Spinal cord (tissue), 10 donors: ENCODE measurements at places on chromosomes 2 and 18. TPM values are rescaled to one million over a fixed set of nuclear protein-coding genes. Genes with fewer than 3 reads are reported as not detected.

- no peak for DNase-seq
Measured at GRCh38 chr2:27809761-27810241, 38.3 kb downstream of the MRPL33 start.

DNA sequence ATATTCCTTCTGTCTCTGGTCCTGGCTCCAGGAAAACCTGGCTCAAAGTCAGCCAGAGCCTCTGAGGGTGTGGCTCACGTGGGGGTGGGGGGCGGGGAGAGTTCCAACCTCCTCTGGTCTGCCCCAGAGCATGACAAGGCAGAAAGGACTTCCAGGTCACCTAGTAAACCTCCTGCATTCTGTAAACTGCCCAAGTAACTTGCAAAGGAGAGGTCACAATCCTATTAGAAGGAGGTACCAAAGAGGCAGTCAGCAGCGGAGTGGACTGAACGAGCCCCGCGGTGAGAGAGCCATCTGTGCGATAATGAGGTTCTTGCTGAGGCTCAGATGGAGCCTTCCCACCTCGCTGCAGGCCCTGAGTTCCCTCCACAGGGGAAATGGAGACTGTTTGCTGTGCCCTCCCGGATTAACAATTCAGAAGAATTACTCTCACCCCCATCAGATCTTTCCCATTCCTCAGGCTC is 58.9 kb upstream of the GATA6 start:
- no peak for DNase-seq

- DNase-seq = no peak
Measured at GRCh38 chr2:238743243-238744065, 104.4 kb upstream of the TWIST2 start.

DNA sequence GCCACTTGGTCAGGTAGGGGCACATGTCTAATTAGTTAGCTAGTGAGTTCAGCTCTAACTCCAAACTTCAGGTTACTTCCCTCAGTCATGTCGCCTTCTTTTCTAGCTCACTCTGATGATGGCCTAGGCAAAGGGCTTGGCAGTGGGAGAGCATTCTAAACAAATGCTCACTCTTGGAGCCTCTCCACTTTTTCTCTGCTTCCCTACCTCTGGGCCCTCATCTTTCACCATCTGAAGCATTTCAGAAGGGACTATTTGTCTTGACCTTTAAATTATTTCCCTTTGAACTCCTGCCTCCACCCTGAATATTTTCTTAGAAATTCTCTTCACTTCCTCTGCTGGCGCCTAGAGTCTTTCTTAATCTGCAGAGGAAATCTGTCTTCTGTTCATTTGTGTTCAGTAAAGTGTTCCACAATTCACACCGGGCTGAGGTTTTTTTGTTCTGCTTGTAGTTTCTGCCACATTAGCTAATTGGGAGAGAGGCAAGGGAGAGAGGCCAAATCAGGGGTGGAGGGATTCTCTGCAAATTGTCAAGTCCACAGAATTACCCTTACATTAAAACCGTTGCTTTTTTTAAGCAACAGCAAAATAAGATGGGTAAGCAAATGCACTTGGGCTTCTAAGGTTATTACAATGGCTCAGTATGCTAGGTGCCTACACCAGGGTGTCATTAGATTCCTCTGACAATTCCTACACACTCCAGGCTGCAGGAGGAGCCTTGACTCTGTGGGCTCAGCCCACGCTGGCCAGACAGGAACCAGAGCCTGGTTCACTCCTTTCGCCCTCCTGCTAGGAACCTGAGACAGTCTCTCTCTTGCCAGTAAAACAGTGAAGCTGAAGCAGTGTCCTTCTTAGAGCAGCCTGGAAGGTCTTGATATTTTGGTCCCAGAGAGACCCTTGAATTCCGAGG is 5.5 kb downstream of the MSGN1 start:
- DNase-seq = no peak

Gene PSMG2
- 77.5 TPM for total RNA-seq

GRCh38 chr2:69642709-69643601 is 584 bp downstream of the AAK1 start:
- DNase-seq = no peak

DNA sequence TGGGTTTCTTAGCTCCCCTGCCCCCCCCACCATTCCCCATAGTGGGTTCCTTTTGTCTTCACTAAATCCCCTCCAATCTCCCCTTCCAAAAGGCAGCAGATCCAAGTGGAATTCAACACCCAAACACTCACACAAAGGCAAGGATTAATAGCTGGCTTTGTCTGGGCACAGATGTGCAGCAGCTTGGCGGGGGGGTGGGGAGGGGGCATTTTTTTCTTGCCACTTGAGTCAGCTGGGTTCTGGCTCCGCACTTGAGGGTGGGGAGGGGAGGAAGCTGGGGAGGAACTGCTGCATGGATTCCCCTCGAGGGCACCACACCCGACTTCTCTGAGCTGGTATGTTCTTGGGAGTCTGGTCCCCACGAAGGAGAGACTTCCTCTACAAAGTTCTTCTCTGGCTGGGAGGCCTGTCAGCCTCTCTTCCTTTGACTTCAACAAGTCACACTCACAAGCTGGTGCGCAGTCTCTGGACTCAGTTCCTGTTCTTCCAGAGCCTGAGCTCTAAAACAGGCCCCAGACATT is 36.0 kb downstream of the SERTAD2 start:
- DNase-seq = peak; percentile 38
